ENCODE measurements at places on chromosomes 11 and 22. TPM values are rescaled to one million over a fixed set of nuclear protein-coding genes. Genes with fewer than 3 reads are reported as not detected.

DNA sequence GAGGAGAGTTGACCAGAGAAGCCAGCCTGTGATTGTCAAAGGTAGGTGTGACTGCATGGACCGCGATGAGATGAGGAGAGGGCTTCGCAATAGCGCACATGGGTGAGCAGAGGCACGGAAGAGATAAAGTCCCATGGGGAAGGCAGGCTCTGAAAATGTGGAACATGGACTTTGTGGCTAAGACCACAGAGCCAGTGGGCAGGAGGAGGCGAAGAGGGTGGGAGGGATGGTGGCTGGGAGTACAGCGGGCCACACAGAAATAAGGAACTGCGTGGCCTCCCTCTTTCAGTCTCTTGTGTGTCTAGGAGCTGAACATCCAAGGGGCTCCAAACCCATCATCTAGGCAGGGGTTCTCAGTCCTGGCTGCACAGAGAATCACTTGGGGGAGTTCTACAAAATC is 98.6 kb downstream of the TENM4 start:
- no peak overlapping the region for H3K27ac ChIP-seq
- H3K4me3 ChIP-seq: no peak overlapping the region
- no peaks in the 10 kb centered on the region for H3K4me1 ChIP-seq
- no peak for DNase-seq

- no peak overlapping the region for H3K4me3 ChIP-seq
- H3K4me1 ChIP-seq: no peaks in the 10 kb centered on the region
- H3K27me3 ChIP-seq: peaks cover 4% of the 10 kb centered on the region
- H3K27ac ChIP-seq: no peak overlapping the region
These were observed 574.7 kb downstream of the TBC1D22A start for GRCh38 chr22:47337161-47337621.

DNA sequence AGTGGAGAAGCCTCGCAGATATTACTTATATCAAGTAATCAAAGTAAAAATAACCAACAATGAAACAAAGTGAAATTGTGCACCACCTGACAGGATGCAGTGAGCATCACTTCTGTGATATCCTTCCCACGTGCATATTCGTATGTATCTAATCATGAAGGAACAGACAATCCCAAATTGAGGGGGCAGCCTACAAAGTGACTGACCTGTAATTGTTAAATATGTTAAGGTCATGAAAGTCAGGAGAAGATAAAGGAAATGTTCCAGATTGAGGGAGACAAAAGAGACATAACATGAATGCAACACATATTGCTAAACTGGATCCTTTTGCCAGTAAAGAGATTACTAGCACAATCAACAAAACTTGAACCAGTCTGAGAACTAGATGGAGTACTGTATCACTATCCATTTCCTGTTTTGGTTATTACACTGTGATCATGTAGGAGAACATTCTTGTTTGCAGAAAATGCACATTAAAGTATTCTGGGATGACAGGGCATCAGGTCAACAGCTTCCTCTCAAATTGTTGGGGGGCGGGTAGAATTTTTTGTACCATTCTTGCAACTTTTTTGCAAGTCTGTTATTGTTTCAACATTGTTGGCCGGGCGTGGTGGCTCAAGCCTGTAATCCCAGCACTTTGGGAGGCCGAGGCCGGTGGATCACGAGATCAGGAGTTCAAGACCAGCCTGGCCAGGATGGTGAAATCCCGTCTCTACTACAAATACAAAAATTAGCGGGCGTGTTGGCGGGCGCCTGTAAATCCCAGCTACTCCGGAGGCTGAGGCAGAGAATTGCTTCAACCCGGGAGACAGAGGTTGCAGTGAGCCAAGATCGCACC is 2.0 kb downstream of the SBF2 start:
- H3K4me1 ChIP-seq: peaks cover 44% of the 10 kb centered on the region
- no peak for DNase-seq
- no peaks in the 10 kb centered on the region for H3K27me3 ChIP-seq
- H3K36me3 ChIP-seq: no peaks in the 10 kb centered on the region

DNA sequence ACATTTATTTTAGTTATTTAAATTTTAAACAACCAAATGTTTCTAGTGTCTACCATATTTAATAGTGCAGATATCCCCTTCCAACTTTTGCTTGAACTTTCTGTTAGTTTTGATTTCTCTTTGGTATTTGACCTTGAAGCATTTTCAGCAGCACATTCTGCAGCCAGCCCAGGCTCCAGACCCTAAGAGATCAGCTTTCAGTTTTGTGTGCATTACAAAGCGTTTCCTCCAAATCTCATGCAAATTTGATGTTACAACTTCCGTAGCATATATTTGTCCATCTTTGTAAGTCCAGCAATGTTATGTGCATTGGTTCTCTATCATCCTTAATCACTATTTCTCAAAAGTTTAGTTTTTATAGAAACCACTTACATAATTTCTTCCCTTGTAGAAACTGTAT is 14.6 kb upstream of the SERGEF start:
- no peak overlapping the region for H3K4me3 ChIP-seq
- H3K27me3 ChIP-seq: no peaks in the 10 kb centered on the region
- H3K36me3 ChIP-seq: no peaks in the 10 kb centered on the region
- H3K27ac ChIP-seq: no peak overlapping the region

C11orf52 gene
- polyA plus RNA-seq: 3.0 TPM

APOL4 gene
- polyA plus RNA-seq: 3.6 TPM

Measured in heart right ventricle (tissue), 16 donors.